ENCODE measurements at places on chromosomes 12 and 14.

- no peak for DNase-seq
Observed at GRCh38 chr12:93804392-93805179, 127.4 kb downstream of the CRADD start.

DNA sequence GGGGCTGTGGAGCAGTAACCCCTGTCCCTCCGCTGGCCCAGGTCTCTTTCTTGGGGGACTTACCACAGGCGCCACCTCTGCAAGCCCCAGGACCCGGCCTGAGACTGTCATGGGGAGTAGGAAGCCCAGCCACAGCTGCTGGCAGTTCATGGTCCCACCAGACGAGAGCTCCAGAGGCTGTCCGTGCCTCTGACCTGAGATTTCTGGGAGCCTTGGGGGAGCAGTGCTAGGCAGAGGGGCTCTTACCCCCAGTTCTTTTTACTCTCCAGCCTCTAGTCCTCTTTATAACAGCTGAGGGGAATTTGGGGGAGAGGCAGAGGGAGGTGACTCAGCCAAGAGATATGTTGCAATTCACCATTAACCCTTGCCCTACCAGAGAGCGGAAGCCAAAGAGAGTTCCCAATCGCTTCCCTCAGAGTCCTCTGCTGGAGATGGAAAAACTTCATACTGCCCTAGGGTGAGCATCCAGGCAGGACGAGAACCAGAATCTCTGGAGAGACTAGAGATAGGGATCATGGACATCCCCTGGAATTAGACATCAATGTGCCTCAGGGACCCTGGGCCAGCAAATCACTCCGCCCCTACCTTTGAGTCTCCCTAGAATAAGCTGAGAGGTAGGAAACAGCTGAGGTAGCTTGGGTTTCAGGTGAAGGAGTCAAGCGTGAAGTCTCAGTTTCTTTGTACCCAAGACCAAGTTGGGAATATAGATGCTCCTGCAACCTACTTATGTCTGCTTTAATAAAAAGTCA, at the start of gene MMP19:
MMP19 (minus strand) TSS at position 256 of the 749 bp plus-strand sequence; CDS start at position 150, 106 bp downstream.
- no peak for DNase-seq

DNA sequence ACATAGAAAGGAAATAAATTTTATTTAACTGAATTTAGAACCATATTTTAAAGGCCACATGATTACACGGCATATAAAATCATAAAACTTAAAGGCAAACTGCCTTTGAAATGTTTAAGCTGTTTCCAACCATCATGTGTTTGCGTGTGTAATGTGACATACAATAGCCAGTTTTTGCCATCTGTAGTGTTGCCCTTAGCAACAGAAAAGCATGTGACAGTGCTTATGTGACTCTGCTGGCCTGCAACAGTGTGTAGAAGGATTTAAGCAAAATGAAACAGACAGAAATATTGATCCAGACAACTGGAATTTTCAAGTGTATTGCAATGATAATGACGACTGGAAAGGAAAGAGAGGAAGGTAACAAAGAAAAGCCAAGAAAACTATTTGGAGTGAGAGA, 49.5 kb downstream of the TSPAN19 start:
- DNase-seq, result no peak

- no peak for DNase-seq
Observed at GRCh38 chr14:105398726-105399465, 558 bp downstream of the TEX22 start.

DNA sequence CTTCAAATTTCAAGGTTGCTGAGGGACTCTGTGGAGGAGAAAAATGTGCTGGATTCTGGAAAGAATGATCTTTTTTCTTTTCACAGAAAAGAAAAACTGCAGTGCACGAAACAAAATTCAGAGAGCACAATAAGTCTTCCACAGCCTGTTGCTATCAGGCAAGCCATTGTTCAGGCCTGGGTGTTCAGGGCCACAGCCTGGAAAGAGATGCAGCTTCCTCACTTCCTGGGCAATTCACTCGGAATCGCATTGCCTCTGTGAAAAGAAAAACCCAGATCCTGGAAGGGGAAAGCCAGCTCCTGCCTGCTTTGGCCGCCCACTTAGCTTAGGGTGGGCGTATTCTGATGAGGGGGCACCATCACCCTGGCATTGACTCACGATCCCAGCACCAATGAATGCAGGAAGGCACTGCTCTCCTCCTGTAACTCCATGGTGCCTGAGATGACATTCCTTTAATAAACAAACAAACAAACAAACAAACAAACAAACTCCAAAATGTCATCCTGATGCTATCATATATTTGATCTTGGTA, 863.9 kb downstream of the BCL11B start:
- no peak for DNase-seq

- DNase-seq, result no peak
Observed at GRCh38 chr12:47908738-47909137, 3.9 kb upstream of the VDR start.

DNA sequence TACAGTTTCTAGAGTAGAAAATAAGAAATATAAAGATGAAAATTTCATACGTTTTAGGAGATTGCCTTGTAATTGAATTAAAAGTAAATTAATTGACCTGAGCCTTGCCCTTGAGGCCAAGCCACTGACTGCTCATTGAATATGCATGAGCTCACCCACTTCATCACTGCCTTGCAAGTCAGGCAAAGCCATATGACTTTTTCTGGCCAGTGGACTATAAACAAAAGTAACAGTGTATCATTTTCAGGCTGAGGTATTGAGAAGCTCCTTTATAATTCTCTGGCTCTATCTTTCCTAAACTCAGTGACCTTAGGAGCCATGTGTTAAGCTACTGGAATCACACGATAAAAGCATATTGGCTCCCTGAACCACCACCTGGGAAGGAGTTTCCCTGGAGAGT, 369.3 kb downstream of the NUAK1 start:
- no peak for DNase-seq

DNA sequence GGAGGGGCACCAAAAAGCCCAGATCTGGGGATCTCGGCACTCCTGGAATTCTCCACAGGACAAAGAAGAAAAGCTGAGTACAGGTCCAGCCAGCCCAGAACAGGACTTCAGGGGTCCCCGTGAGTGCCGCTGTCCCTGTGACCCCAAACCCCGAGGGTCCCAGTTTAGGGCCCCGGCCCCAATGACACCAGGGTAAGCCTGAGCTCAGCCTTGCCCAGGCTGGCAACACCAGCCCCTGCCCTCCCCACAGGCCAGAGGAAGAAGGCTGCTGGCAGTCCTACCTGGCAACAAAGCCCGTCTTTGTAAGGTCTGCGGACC, 1.8 kb downstream of the CDK2AP1 start:
- DNase-seq, result no peak

Measured in NCI-H187 treated with DMSO at 0.1 percent for 48 hours (cell line).